ENCODE measurements at places on chromosomes 16 and 17.

GRCh38 chr17:79969906-79970305 lies 65.8 kb downstream of the TBC1D16 start:
- no peak for DNase-seq

DNA sequence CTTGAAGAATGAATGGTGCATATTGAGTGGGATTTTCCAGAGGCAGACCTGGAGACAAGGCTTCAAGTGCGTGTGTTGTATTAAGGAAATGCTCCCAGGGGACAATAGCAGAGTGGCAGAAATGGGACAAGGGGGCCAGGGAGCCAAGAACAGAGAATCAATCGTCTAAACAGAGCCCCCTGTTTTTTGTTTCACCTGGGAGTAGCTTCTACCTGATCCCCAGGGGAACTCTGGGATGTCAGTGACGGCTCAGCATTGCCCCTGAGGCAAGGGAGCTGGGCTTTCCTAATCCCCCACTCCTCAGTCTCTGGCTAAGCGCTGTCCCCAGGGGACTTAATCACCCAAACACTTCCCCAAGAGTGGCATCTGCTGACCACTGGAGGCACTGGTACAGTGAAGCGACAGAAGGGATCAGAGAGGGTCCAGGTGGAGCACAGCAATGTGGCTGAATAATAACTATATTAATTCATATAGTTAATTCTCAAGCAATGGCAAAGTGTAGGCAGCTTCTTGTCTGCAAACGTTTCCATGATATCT lies 35.7 kb upstream of the C16orf78 start:
- no peak for DNase-seq

- DNase-seq, result no peak
Measured at GRCh38 chr16:57866529-57866918, 64.2 kb upstream of the KIFC3 start.

GRCh38 chr17:27620721-27621120 lies 10.3 kb upstream of the LGALS9 start:
- no peak for DNase-seq

DNA sequence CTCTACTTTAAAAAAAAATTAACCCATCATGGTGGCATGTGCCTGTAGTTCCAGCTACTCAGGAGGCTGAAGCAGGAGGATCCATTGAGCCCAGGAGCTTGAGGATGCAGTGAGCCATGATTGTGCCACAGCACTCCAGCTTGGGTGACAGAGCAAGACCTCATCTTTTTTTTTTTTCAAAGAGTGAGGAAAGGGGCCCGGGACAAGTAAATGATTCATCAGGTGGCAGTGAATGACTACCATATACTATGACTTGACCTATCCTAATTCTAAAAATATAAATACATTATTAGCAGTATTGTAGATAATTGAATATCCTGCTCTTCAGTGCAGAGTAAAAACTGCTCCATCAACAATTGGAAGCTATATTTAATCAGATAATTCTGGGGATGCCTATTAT lies 55.3 kb downstream of the CLUH start:
- no peak for DNase-seq

GRCh38 chr17:77140166-77140877 lies 447 bp upstream of the SEC14L1 start:
- peak; percentile 86 for DNase-seq

GRCh38 chr16:1920727-1921171 lies 2.5 kb upstream of the HS3ST6 start:
- no peak for DNase-seq

GRCh38 chr17:73610331-73610911 lies 33.8 kb downstream of the SDK2 start:
- DNase-seq, result no peak

DNA sequence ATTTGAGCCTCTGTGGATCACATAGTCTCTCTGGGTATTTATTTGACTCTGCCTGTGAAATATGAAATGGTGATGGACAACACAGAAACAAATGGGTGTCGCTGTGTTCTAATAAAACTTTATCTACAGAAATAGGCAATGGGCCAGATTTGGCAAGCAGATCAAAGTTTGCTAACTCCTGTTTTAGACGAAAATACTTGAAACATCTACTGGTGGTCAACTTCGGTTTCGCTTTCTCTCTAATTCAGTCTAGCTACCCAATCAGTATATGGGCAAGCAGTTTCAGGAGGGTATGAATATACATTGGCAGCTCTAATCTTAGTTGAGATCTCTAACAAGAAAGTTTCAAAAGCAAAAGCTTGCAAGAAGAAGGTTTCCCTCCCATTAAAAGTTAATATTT lies 60.1 kb upstream of the DYNLRB2 start:
- no peak for DNase-seq

DNA sequence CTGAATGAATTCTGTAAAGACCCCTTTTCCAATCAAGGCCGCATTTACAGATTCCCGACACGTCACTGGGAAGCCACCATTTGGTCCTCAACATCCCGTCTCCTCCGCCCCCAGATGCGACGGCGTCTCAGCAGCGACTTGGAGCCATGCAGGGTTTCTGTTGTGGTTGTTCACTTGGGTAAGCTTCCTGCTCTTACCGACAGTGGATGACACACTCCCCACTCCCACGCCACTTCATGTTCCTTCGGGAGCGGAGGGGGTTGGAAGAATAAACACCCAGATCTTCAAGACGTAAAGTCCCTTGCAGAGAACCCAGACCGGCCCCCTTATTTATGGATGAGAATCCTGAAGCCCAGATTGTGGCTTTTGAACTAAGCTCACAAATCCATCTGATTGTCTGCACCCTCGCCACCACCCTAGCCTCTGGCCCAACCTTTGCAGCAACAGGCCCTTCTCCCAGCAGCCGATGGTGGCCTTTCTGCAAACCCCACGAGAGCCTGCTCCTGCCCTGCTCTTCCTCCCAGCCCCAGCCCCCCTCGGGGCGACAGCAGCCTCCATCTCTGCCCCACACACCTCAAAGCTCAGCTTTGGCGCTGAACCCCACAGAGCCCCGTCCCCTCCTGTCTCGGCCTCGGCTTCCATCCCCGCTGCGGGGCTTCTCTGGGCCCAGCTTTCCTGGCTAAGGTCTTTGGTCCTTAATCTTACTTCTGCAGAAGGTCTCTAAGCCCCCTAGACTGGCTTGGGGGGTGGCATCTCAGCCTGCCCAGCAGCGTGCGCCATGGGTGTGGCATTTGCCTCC lies 19.0 kb upstream of the OSGIN1 start:
- DNase-seq, result peak; percentile 55

DNA sequence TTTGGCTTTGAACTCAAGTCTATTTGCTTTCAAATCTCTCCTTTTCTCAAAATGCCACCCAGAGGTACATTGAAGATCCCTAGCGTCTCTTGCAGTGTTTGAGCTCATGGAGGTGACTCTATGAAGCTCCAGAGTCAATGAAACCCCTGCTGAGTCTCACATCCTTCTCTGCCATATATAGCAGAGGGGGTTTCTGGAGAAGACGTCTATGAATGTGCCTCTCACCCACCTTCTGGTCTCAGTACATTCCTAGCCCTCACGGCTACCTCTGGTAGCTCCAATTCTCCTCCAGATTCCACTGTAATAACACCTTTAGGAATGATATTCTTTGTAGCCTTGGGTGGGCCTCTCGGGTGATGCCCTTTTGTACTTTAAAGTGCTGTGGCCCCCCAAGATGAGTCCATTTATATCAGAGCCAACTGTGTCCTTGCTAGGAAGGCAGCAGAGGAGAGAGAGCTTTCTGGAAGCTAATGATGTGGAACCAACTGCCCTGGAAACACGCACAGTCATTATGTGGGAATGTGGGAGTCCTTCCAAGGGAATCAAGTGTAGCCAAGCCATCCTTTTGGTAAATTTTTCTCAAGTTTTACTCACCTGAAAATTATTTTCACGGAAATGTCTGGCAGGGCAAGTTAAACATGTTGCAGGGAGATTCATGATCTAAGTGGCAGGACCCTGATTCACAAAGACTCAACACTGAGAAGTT lies 123.4 kb downstream of the ASIC2 start:
- DNase-seq, result peak; percentile 95

DNA sequence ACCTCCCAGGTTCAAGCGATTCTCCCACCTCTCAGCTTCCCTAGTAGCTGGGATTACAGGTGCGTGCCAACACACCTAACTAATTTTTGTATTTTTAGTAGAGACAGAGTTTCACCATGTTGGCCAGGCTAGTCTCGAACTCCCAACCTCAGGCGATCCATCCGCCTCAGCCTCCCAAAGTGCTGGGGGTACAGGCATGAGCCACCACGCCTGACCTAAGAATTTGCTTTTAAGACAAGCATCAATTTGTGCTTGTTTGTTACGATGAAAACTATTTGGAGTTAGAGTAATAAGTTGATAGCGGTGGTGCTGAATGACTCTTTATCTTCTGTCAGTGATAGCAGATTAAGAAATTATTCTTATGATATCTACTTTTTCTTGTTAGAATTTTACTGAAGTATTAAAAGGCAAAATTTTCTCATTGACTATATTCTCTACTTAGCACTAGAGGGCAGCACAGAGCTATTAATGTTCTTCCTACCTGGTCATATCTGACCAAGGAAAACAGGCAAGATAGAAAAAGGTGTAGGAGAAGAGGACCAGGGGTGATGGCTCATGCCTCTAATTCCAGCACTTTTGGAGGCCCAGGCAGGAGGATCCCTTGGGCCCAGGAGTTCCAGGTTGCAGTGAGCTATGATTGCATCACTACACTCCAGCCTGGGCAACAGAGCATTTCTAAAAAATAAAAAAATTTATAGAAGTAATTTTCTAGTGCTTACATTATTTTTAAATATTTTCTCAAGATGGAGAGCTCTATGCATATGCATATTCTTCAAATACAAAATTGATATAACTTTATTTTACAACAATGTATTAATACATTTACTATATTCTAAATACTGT lies 24.5 kb downstream of the STXBP4 start:
- peak; percentile 19 for DNase-seq

GRCh38 chr16:13856398-13856797 lies 63.6 kb upstream of the ERCC4 start:
- DNase-seq, result no peak

- DNase-seq, result peak; percentile 27
Measured at GRCh38 chr17:37770631-37771518, 26.0 kb upstream of the HNF1B start.

DNA sequence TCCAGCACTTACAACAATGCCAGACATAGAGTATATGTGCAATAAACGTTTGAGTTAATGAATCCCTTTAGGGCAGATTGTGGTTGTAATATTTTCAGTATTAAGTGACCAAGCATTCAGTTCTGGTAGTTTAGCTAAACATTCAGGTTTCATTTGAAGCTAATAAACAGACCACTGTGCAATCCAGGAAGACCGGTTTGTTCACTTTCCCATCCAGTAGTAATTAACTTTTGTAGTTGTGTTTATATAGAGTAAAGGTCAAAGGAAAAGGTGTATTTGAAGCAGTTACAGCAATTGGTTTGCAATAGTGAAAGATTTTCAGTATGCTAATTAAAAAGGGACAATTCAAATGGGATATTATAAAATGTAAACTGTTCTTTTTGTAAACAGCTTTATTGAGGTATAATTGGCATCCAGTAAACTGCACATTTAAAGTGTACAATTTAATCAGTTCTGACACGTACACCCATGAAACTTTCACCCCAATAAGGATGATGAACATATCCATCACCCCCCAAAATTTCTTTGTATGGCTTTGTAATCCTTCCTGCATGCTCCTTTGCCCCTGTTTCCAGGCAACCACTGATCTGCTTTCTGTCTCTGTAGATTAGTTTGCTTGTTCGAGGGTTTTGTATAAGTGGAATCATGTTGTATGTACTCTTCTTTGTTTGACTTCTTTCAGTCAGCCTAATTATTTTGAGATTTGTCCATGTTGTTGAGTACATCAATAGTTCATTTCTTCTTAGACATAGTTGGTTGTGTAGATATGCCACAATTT lies 26.3 kb downstream of the MRTFB start:
- no peak for DNase-seq

- no peak for DNase-seq
Measured at GRCh38 chr16:48373258-48374029, 11.8 kb downstream of the SIAH1 start.

- no peak for DNase-seq
Measured at GRCh38 chr17:76566988-76567431, 18.6 kb downstream of the ST6GALNAC2 start.

- no peak for DNase-seq
Measured at GRCh38 chr17:82603981-82604448, 44.2 kb downstream of the WDR45B start.

- DNase-seq, result no peak
Measured at GRCh38 chr17:5661491-5662125, 77.3 kb upstream of the NLRP1 start.

DNA sequence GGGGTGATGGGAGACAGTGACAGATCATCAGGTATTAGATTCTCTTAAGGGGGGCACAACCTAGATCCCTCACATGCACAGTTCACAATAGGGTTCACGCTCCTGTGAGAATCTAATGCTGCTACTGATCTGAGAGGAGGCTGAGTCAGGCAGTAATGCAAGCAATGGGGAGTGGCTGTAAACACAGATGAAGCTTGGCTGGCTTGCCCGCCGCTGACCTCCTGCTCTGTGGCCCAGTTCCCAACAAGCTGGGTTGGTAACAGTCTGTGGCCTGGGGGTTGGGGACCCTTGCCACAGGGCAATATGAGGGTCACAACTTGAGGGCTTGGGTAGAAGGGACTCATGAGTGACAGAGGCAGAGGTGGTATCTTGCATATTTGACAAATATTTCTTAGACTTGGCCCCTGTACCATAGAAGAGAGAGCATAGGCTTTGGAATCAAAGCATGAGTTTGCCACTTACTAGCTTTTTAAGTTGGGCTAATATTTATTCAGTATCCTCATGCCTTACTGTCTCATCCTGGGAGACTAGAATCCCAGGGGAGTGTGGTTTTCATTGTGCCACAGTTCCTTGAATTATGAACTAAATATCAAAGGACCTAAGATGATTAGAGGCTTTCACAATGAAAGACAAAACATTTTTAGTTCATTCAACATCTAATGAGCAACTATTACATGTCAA lies 133.4 kb downstream of the SPACA3 start:
- peak; percentile 10 for DNase-seq

DNA sequence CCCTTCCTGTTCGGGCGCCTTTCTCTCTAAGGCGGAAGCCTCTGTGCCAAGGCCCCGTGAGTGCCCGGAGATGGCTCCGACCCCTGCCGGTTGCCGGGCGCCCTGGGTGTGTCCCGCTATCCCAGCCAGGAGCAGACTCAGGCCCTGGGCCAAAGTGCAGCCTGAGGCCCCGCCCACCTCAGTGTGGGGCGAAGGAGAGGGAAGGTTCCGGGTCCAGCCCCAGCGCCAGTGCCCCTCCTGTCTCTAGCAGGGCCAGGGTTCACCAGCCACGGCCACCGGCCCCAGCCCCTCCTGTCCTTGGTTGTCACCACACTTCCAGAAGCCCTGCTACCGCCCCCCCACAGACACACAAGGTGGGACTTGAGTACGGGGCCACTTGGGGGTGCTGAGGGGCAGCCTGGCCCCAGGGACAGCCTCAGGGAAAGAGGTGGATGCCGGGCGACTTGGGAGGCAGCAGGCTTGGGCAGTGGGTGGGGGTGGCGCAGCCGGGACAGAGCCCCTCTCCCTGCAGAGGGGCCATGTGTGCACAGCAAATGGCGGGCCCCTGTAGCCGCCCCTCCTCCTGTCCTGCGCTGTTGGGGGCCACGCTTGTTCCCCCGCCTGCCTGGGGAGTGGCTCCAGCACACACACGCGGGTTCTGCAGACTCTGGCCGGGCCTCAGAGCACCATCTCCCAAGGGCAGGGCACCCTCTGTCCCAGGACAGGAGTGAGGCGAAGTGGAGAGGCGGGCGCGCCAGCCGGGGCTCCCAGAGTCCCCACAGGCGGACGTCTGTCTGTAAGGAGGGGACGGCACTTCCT lies 6.0 kb downstream of the C1QTNF8 start:
- no peak for DNase-seq

- peak; percentile 97 for DNase-seq
Measured at GRCh38 chr17:57875290-57876022, 25.6 kb upstream of the MRPS23 start.

- no peak for DNase-seq
Measured at GRCh38 chr17:56943505-56944125, 17.2 kb downstream of the COIL start.

Measured in astrocyte (in vitro differentiated cells and primary cell).